ENCODE measurements at places on chromosomes 6 and 20.

GRCh38 chr20:23643659-23644058 lies 5.9 kb upstream of the CST3 start:
- H3K36me3 ChIP-seq = no peaks in the 10 kb centered on the region
- no peaks in the 10 kb centered on the region for H3K4me1 ChIP-seq

DNA sequence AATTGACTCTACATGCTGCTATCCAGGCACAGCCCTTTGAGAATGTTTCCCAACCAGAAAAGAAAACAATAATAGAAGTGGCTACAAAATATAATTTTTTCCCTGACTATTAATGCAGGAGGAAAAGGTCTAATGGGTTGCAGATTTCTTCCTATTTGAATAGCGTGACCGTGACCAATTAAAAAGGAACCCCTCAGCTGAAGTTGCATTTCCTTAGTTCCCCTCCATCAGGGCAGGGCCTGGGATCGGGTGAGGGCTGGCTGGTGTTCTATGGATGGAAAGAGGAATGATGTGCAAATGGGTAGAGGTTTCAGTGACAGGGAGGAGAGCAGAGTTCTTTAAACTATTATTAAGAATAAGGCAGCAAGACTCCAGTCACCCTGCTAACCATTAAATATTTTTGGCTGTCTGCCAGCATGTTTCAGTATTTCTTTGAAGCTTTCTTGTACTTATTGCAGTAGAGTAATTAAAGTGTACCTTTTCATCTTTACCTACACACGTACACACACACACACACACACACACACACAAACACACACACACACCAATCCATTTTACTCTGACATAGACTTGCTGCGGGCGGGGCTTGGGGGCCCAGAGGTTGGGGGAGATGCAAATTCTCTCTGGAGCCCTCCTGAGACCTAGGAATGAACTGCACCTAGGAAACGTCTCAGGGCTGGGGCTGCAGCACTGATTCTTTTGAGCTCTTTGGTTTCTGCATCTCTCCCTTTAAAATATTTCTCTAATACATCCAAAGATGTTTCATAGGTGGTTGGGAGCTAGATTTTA lies 154.8 kb upstream of the SLC35B3 start:
- H3K27ac ChIP-seq = no peak overlapping the region
- H3K4me1 ChIP-seq = no peaks in the 10 kb centered on the region
- H3K36me3 ChIP-seq = no peaks in the 10 kb centered on the region
- DNase-seq = no peak
- no peak overlapping the region for H3K4me3 ChIP-seq

- no peak overlapping the region for H3K4me3 ChIP-seq
- no peaks in the 10 kb centered on the region for H3K27me3 ChIP-seq
- H3K27ac ChIP-seq = no peak overlapping the region
- peaks cover 41% of the 10 kb centered on the region for H3K4me1 ChIP-seq
- no peak for DNase-seq
Measured at GRCh38 chr20:47600967-47601547, 99.4 kb downstream of the NCOA3 start.

- no peak overlapping the region for H3K4me3 ChIP-seq
- H3K27me3 ChIP-seq = no peaks in the 10 kb centered on the region
- no peaks in the 10 kb centered on the region for H3K36me3 ChIP-seq
- no peaks in the 10 kb centered on the region for H3K4me1 ChIP-seq
- no peak for DNase-seq
Measured at GRCh38 chr6:14946753-14947152, 299.1 kb upstream of the JARID2 start.

DNA sequence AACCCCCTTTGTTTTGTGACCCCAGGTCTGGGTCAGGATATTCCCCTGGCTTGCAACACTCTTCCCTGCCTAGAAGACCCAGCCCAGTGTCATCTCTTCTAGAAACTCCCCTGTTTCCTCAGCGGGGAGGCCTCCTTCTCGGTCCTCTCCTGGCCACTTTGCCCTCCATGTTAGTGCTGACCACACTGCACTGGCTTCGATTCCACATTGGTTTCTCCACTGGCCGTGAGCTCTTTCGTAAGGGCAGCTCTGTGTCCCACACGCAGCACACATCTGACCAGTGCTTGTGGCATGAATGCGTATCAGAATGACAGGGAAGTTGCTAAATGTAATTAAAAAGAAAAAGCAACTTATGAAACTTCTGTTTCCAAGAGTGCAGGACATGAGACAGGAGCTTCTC lies 49.4 kb upstream of the FNDC1 start:
- peak; percentile 35 for DNase-seq
- H3K4me3 ChIP-seq = no peak overlapping the region
- peaks cover 7% of the 10 kb centered on the region for H3K27me3 ChIP-seq
- H3K36me3 ChIP-seq = no peaks in the 10 kb centered on the region

GRCh38 chr6:146388736-146389364 lies 154.8 kb upstream of the RAB32 start:
- H3K27ac ChIP-seq = no peak overlapping the region
- H3K36me3 ChIP-seq = no peaks in the 10 kb centered on the region
- no peak for DNase-seq
- H3K4me1 ChIP-seq = no peaks in the 10 kb centered on the region
- no peaks in the 10 kb centered on the region for H3K27me3 ChIP-seq

DNA sequence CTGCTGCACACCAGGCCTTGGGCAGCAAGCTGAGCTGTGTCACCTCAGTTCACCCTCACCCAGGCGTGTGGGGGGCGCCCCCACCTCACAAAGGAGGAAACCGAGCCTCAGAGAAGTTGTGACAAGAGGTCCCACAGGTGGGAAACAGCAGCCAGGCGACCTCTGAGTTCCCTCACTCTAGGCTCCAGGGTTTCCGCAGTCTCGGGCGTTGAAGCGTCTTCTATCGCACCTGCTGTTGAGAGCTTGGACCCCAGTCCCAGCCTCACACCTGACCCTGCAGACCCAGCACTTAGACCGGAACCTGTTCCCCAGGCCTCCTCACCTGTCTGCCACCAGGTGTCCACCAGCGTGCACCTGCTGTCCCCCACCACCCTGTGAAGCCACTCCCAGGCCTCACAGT lies 22.3 kb upstream of the APMAP start:
- H3K4me1 ChIP-seq = peaks cover 14% of the 10 kb centered on the region
- peaks cover 2% of the 10 kb centered on the region for H3K36me3 ChIP-seq
- DNase-seq = peak; percentile 19
- no peaks in the 10 kb centered on the region for H3K27me3 ChIP-seq
- H3K27ac ChIP-seq = no peak overlapping the region
- no peak overlapping the region for H3K4me3 ChIP-seq

DNA sequence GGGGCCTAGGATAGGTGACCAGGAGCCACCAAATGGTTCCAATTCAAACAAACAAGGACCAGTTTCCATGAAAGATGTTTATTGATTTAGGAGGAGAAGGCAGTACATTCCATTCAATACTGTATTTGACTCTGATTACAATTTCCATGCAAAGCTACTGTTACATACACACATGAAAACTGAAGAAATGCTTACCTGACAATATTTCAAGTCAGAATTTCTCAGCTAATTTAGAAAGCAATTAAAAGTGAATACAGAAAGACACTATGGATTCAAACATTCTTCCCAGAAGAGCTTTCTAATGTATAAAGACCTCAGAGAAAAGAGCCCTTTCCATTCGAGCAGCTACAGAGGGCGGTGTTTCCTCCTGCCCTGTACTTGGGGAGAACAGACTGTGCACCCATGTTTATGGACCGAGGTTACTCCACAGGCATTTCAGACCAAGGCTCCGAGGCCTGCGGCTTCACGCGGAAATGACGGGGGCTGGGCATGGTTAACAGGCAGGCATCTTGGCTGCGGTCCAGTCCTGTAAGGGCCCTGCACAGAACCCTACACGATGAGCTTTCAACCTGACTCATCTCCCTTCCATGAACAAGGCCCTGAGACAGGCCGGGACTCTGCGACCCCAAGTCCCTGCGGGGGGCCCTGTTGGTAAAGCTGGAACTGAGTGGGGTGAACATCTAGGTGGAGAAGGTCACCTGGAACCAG lies 25.7 kb upstream of the TCFL5 start:
- H3K4me3 ChIP-seq = no peak overlapping the region
- no peak for DNase-seq
- H3K27ac ChIP-seq = no peak overlapping the region
- H3K27me3 ChIP-seq = no peaks in the 10 kb centered on the region
- H3K36me3 ChIP-seq = peaks cover 32% of the 10 kb centered on the region

GRCh38 chr6:20996099-20996498 lies 461.8 kb downstream of the CDKAL1 start:
- no peak overlapping the region for H3K27ac ChIP-seq
- peaks cover 21% of the 10 kb centered on the region for H3K36me3 ChIP-seq
- no peak overlapping the region for H3K4me3 ChIP-seq

- H3K27me3 ChIP-seq = no peaks in the 10 kb centered on the region
- H3K36me3 ChIP-seq = no peaks in the 10 kb centered on the region
- H3K4me3 ChIP-seq = no peak overlapping the region
- DNase-seq = no peak
Measured at GRCh38 chr6:66731310-66731709, 1024.3 kb upstream of the EYS start.

- H3K36me3 ChIP-seq = peaks cover 5% of the 10 kb centered on the region
- H3K27ac ChIP-seq = peak overlapping the region; percentile 96
- DNase-seq = no peak
- H3K4me1 ChIP-seq = peaks cover 58% of the 10 kb centered on the region
Measured at GRCh38 chr20:17503301-17504065, 27.7 kb downstream of the BFSP1 start.

- H3K4me1 ChIP-seq = peaks cover 41% of the 10 kb centered on the region
- peaks cover 11% of the 10 kb centered on the region for H3K36me3 ChIP-seq
- H3K27me3 ChIP-seq = peaks cover 37% of the 10 kb centered on the region
Measured at GRCh38 chr6:27209196-27209595, 38.3 kb upstream of the PRSS16 start.

GRCh38 chr6:73782911-73783310 lies 86.9 kb downstream of the CD109 start:
- no peak for DNase-seq
- H3K4me3 ChIP-seq = no peak overlapping the region

- no peak overlapping the region for H3K27ac ChIP-seq
- DNase-seq = no peak
- no peak overlapping the region for H3K4me3 ChIP-seq
- peaks cover 5% of the 10 kb centered on the region for H3K27me3 ChIP-seq
Measured at GRCh38 chr6:112415366-112415765, 68.2 kb downstream of the RFPL4B start.

DNA sequence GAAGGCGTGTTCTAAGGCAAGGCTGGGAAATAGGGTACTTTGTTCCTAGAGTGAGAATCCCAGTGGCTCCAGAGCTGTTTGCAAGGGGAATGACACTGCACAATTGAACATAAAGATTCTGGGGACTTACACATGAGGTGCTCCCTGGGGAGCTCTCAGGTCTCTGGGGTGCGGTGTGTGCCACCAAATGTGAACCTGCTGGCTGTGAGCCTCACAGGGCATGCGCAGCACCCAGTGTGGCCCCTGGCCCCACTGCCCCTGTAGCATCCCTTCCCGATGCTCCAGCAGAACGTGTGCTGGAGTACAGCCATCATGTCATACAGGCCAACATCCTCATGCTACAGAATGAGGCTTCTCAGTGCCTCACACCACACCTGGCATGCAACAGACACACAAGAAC lies 68.2 kb downstream of the TOX2 start:
- H3K36me3 ChIP-seq = peaks cover 2% of the 10 kb centered on the region
- DNase-seq = no peak
- H3K27me3 ChIP-seq = peaks cover 50% of the 10 kb centered on the region
- no peak overlapping the region for H3K27ac ChIP-seq
- no peak overlapping the region for H3K4me3 ChIP-seq

DNA sequence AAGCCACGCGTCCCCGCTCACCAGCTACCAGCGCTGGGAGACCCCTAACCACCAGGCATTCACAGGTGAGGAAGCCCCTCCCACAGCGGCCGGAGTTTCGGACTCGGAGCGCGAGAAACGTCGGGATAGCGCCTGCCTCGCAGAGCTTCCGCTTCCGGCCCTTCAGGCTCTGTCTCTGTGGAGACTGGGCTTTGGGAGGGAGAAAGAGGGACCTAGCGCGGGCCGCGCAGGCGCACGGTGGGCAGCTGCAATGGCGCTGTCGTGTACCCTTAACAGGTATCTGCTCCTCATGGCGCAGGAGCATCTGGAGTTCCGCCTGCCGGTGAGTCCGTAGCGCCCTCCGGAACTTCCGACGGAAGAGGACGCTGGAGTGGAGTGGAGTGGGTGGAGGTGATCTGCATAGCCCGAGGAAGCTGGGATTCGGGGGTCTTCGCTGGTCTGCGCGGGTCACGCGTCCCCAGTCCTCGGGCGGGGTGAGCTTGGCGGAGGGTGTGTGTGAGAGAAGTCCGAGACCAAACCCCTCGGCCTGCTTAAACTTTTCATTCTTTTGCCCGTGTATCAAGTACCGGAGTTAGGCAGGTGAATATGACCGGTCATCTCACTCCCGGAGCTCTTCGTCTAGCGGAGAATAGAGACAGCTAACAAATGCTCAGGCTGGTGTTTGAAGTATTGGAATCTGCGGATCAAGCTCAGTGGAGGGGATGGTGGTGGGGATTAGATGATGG lies at the start of gene TRMT11:
TSS of gene TRMT11 (plus strand) at position 240 of the 725 bp plus-strand sequence. CDS start at position 251, 11 bp downstream.
- no peaks in the 10 kb centered on the region for H3K27me3 ChIP-seq
- H3K4me3 ChIP-seq = peak within 1 kb of the TSS; percentile 38
- no peak within 1 kb of the TSS for H3K27ac ChIP-seq

DNA sequence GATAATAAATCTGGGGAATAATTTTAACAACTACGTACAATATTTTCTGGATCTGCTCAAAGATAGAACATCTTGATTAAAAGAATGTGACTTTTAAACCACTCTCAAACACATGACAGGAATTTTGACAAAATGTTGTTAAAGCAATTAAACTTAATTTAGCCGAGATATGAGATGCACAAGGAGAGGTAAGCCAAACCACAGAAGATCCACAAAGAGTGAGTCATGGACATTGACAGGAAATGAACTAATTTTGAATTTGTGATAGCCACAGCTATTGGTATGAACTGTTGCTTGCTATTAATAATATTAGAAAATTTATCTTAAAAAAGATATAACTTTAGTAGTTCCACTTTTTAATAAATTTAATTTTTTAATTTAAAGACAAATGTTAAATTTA lies 27.8 kb upstream of the VGLL2 start:
- H3K27me3 ChIP-seq = no peaks in the 10 kb centered on the region
- no peak for DNase-seq
- no peak overlapping the region for H3K4me3 ChIP-seq

DNA sequence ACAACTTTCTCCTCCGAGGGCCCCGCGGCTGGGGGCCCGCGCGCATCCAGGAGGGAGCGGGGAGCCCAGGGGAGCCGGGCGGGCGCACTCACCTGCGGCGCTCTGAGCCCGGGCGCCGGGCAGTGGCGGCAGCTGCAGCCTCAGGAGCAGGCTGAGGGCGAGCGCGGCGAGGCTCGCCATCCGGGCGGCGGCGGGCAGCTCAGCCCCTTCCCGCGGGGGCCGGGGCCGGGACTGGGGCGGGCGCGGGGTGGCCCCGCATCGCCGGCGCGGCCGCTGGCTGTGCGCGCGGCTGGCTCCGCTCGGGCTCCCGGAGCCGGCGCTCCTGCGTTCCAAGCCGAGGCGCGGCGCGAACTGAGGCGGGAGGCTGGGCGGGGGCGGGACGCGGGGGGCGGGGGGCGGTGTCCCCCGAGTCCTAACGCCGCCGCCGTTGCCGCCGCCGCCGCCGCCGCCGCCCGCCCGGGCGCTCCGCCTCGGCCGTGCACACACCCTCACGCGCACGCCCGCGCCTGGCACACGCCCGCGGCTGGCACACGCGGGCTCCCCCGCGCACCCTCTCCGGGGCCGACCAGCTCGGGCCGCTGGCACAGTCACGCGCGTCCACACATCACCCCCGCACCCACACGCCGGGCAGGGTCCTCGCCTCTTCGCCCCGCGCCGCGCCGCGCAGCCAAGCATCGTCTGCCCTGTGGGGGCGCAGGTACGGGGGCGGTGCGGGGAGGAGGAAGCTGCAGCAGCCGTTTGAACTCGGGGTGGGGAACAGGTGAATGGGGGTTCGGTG lies at the start of gene PTPRT:
TSS of gene PTPRT (minus strand) at position 353 of the 778 bp plus-strand sequence. CDS start at position 180, 173 bp downstream.
- no peaks in the 10 kb centered on the region for H3K36me3 ChIP-seq
- no peak for DNase-seq
- H3K4me3 ChIP-seq = no peak within 1 kb of the TSS
- H3K27me3 ChIP-seq = peaks cover 32% of the 10 kb centered on the region
- H3K4me1 ChIP-seq = no peaks in the 10 kb centered on the region
